Stimulated activated CD4-positive, alpha-beta T cell treated with anti-CD3 and anti-CD28 coated beads, Interleukin-4, amount 100 ng/mL, for 4 hours (primary cell): ENCODE measurements at places on chromosomes 6 and 20.

- no peak for DNase-seq
Measured at GRCh38 chr20:38751360-38751976, 3.2 kb downstream of the ACTR5 start.

GRCh38 chr6:133707456-133707855, 181.5 kb upstream of the TCF21 start:
- DNase-seq = no peak

DNA sequence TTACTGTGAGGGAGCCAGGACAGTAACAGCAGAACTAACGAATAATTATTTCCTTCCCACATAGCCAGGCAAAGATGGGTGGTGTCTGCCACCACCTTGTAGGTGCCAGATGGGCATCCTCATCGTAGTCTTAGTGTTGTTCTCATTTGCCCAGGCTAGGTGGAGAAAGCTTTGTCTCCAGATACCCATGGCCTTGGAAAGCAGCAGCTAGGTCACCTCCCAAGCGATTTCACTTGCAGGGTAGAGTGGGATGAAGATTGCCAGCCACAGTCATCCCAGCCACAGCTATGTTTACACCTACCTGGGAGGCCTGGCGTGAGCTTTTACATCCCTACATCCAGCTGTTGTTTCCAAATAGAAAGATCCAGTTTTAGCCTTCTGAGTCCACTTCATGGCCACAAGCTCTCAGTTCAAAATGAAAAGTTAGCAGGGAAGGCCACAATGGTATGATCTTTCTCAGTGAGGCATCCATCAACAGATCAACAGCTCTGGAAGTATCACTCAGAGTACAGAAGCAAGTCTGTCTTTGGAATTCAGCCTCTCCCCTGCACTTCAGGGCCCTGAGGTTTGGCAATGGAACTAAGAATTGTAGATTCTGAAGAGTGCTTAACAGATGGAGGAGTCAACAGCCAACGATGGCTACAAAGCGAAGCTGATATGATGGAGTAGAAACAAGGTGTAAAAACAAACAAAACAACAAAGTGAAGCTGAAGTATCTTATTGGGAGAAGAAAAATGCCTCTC, 11.0 kb upstream of the SNRPC start:
- no peak for DNase-seq

- no peak for DNase-seq
Measured at GRCh38 chr20:22808628-22809027, 224.3 kb upstream of the FOXA2 start.

DNA sequence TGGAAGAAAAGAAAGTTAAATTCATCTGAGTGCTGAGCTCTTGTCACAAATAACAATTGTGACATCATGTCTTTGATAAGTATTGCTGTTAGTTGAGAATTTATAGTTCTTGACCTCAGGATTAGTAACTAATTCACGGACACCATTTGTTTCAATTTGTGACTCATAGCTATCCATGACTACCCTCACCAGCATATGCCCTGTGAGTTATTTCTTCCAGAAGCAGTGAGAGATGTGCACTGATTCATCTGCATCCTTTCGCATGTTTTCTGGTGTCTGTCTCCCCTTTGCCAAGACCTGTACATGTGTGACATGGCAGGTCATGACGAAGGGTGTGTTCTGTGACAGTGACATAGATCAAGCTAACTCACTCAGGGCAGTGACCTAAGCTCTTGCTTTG, 86.9 kb downstream of the SOBP start:
- no peak for DNase-seq

DNA sequence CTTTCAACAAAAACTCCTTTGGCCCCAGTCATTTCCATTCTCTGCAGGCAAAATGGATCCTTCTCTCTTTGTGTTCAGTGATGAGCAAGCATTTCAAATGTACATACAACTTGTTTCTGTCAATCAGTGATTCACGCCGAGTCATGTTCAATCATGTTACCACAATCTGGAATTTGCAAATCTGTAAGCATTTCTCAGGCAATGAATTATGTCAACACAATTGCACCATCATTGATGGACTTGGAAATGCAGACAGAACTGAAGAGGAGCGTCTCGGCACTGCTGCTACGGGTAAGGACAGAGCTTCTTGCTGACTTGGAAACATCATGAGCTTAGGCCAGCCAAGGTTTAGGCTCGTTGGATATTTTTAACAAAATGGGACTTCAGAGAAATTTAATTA, 132.8 kb upstream of the AGPAT4 start:
- DNase-seq = no peak

DNA sequence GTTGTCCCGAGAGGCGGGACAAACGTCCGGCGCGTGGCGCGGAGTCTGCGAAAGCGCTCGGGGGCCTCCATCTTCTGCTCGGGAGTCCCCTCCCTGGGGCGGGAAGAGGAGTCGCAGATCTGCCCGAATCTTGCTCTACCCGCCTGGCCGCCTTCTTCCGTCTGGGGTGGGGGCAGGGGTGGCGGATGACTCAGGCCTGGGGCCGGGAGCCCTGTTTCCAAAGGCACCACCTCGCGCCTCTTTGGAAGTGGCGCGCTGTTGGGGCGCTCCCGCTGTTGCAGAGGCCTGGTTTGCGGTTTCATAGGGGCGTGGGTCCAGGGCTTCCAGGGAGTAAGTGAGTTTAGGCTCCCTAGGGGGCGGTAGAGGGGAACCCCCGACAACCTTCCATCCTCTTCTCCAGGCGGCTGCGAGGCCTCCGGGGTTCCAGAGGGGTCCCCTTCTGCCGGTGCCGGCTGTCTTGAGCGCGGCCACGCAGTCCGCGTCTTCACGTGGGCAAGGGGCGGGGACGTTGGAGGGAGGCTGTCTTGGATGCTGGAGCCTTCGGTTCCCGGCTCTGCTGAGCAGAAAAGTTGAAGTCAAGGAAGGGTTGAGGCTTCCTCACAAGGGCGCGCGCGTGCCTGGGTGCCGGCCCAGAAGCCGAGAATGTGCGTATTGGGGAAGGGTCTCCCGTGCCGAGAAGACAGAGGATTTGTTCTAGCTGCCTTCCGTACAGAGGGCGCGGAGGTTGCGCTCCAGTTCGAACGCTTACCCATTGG, 2.6 kb upstream of the TFAP2C start:
- DNase-seq = no peak

DNA sequence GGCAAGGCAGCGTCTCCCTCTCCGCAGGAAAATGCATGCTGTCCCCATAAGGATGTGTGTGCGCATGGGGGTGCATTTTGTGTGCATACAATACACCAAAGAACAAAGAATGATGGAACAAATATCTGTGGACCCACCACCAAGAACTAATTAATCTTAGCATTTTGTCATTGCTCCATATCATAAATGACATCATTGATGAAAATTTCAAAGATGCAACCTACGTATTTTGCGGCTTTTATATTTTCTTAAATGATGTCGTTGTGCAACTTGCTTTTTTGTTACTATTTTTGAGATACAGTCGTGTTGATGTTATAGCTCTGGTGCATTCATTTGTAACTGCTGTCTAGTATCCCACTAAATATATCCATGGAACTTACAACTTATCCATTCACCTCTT, 89.7 kb downstream of the SERAC1 start:
- no peak for DNase-seq

- DNase-seq = no peak
Measured at GRCh38 chr20:46823271-46823751, 71.3 kb upstream of the EYA2 start.

GRCh38 chr20:38269715-38270114, 9.2 kb upstream of the KIAA1755 start:
- DNase-seq = no peak

DNA sequence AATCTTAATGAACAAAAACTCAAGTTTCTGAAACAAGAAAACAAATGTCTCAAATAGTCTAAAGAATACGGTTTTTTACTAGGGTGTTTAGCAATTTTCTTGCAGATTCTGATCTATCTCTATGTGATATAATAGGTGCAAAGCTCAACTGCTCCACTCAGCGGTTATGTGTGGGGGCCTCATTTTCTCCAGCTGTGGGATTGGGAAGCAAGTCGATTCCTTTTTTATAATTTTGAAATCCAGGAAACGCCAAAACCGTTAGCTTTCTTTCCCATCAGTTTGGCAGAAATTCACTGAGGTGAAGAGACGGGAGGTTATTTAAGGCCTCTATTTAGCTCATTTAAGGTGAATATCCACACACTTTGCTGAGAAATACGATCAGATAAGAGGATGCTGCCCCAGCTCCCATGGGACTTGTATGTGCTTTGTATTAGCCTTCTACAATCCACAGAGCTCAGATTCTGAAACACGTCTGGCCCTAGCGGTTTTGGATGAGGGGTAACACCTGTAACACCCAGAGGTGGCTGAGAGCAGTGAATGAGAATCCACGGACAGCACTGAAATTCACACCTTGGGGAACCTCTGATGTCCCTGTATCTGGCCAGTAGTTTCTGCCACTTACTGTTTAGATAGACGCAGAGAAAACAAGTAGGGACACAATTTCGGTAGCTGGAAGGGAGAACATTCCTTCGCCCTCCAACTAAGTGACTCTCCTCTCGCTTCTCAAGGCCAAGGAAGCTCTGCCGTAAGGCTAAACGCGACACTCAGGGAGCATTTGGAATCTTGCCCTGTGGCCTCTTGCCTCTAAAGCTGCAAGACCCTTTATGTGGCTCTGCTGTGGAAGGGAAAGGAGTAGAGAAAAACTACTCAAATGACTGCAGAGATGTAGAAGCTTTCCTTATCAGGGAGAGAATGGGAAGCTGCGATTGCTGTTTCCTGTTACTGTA, 6.5 kb upstream of the BCAS4 start:
- DNase-seq = no peak

GRCh38 chr20:31485450-31486339, 10.6 kb downstream of the REM1 start:
- DNase-seq = no peak

GRCh38 chr6:137950581-137950980, 83.5 kb downstream of the TNFAIP3 start:
- DNase-seq = no peak

DNA sequence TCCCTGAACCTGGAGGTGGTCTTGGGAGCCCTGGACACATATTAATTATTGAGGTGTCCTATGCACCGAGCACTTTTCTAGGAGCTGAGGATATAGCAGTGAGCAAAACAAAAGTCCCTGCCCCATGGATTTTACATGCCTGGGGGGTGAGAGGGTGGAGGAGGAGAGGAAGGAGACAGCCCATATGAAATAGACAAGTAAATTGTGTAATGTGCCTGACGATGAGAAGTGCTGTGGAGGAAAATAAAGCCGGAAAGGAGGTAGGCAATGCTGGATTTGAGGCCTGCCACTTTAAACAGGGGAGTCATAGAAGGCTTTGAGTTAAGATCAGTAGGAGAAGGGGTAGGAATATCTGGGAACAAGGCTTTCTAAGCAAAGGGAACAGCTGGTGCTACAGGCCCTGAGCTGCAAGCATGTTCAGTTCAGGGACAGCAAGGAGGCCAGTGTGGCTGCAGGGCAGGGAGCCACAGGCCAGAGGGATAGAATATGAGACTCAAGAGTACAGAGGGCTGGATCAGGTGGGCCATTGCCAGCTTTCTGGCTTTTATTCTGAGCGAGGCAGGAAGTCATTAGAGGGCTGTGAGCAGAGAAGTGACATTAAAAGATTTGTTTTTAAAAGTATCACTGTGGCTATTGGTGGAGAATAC, 19.1 kb upstream of the MYLIP start:
- no peak for DNase-seq

DNA sequence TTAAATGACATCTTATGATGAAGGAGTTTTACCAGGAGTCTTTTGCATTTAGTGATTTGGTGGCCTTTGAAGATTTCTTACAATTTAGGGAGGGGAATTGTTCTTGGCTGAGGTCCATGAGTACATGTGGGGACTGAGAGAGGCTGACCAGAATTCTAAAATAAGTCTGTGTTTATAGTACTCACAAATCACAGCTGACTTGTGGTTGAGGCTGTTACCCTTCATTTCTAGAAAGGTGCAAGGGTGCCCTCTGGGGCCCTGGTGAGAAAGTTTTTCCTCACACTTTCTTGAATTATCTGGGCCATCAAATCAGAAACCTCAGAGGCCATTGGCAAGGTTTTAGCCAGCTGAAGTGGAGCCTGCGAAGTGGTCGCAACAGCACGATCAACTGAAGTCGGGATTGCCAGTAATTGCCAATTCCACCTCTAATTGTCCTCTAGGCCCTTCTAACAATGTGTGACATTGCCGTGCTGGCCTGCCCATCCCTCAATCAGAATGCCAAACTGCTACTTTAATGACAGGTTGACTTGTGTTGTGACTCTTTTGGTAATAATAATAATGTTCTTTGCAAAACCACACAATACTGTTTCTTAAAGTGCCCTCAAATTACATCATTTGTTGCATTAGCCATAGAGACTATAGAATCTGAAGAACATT, 221.6 kb downstream of the OGFRL1 start:
- DNase-seq = no peak

- DNase-seq = no peak
Measured at GRCh38 chr6:154614101-154614500, 103.6 kb upstream of the CNKSR3 start.

- DNase-seq = no peak
Measured at GRCh38 chr6:41092421-41093140, 19.8 kb downstream of the NFYA start.

DNA sequence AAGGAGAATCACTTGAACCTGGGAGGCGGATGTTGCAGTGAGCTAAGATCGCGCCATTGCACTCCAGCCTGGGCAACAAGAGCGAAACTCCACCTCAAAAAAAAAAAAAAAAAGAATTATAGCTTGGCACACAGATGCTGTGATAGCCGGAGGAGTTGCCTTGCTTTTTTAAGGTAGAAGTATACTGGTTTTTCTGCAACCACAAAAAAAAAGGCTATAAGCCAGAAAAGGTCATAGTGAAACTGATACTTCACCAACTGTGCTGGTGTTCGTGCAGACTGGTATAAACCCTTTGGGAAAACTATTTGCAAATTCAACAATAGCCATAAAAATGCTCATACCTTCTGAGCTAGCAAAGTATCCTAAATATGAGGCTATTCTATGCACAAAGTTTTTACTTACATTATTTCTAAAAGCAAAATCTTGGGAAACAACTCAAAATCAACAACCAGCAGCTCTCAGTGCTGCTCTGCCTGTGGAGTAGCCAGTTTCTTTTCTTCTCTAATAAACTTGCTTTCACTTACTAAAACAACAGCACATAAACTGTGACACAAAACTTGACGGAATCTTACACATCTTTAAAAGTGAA, 44.0 kb downstream of the B4GALT5 start:
- DNase-seq = no peak

GRCh38 chr6:79778816-79779215, 147.7 kb downstream of the SH3BGRL2 start:
- DNase-seq = no peak

- no peak for DNase-seq
Measured at GRCh38 chr6:5681480-5681879, 325.2 kb downstream of the NRN1 start.

GRCh38 chr6:143993965-143994646, 14.0 kb downstream of the PLAGL1 start:
- no peak for DNase-seq

GRCh38 chr6:69631552-69632346, 165.1 kb downstream of the LMBRD1 start:
- DNase-seq = no peak

- DNase-seq = no peak
Measured at GRCh38 chr6:157246771-157247484, 76.4 kb downstream of the TMEM242 start.

GRCh38 chr6:41408576-41408975, 73.2 kb downstream of the NCR2 start:
- no peak for DNase-seq
